ENCODE measurements at places on chromosomes 16 and 17.

GRCh38 chr17:27233776-27234175 is 60.1 kb upstream of the WSB1 start:
- no peak for DNase-seq

DNA sequence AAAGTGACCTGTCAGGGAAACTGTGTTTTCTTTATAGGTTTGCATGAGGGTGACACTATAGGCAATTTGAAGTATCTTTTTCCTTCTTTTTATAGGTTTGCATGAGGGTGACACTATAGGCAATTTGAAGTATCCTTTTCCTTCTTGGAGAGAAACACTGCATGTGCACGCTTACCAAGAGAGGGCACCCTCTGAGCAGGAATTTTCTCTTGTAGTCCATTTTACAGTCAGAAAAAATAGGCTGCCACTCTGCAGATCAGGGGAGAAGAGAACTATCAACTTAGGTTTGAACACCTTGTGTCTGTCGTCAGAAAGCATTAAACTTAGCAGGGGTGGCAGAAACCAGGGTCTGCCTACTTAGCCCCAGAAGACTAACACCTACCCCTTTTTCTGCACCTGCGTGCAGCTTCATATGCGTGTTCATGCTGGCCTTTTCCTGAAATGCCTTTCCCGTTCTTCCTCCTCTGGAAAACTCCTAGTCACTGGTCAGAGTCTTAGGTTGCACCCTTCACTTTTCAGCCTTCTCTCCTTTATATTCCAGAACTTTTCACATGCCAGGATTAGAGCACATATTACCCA is 16.4 kb upstream of the SMIM36 start:
- no peak for DNase-seq

GRCh38 chr17:29504711-29505110 is 62.1 kb downstream of the ABHD15 start:
- no peak for DNase-seq

DNA sequence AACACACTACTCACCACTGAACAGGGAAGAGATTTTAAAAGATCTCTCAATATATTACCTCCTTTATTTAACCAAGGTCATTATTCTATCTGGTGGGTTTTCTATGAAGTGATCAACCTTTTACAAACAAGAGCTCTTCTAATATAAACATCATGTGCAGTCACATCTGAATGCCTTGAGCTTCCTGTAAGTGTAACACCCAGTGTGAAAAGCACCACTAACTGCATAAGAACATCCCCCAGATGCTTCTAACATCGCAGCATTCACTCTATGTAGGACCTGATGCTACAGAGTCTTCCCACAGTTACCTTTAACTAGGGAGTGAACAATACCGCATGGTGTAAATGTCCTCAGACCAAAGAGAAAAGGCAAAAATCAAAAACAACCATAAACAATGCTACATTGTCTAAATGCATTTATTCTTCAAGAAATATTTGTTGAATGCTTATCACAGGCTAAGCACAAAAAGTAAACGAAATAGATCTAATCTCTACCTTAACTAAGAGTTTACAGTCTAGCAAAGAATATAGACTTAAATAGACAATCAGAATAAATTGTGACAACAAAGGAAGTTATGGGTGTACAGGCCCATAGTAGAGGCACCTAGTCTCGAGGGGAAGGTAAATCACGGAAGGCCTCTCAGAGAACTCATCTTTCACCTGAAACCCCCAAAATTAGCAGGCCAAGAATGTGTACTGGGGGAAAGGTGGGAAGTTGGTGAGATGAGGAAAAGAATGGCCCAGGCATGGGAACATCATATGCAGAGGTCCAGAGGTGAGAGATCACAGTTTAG is 16.2 kb downstream of the SKAP1 start:
- no peak for DNase-seq

- no peak for DNase-seq
Observed at GRCh38 chr17:31329221-31329620, 7.8 kb upstream of the EVI2A start.

GRCh38 chr16:48155926-48156789 is at the start of gene ABCC12:
Gene ABCC12 (minus strand): TSS chr16:48155993. CDS start chr16:48146424, 9,569 bp downstream.
- no peak for DNase-seq

DNA sequence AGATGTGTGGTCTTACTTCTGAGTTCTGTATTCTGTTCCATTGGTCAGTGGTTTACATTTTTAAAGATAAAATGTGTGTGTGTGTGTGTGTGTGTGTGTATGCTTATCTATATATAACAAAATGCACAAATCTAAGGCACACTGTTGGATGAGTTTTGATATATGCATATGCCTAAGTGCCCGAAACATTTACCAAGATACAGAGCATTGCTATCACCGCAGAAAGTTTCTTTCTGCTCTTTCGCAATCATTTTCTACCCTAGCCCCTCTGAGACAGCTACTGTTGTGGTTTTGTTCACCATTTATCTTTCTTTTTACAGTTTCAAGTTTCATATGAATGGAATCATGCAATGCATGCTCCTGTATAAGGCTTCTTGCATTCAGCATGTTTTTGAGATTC is 97.0 kb downstream of the MRTFB start:
- DNase-seq, result no peak

DNA sequence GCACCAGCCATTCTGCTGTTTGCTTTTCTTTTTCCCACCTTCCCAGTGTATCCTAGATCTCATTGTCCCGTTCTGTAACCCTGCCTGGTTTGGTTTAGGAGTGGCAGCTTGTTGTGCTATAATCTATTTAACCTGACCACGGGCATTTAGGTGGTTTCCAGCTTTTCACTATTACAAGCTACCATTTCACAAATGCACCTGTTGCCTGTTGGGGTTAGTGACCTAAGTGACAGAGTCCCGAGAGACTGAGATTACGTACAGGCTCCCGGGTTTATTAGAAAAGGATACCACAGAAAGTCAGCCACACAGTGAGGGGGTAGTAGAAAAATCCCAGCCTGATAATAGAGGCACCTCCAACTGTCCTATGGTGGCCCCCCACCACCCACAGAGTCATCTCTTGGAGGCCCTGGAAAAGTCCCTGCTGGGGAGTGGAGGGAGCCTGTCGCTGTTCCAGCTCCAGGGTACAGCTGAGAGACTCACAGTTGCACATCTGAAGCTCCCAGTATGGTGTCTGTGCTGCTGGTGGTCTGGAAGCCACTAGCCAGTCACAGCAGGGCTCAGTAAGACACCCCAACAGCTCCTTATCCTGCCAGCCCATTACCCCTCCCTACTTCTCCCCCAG is 21.2 kb downstream of the CLEC16A start:
- DNase-seq, result no peak

DNA sequence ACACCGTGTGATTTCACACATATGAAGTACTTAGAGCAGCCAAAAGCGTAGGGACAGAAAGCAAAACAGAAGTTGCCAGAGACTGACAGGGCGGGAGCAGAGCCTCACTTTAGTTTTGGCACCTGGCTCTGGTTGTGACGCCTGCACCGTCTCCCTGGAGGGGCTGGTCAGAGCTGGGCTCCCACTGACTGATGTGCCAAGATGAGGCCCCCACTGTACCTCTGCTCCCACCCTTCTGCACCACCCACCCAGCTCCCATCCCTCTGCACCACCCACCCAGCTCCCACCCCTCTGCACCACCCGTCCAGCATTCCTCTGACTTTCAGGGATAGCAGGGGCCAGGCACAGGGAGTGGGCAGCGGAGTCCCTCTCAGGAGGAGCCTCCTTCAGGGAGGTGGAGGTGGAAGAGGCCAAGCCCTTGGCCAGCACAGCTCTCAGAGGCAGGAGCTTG is 3.2 kb upstream of the PRSS21 start:
- DNase-seq, result no peak

DNA sequence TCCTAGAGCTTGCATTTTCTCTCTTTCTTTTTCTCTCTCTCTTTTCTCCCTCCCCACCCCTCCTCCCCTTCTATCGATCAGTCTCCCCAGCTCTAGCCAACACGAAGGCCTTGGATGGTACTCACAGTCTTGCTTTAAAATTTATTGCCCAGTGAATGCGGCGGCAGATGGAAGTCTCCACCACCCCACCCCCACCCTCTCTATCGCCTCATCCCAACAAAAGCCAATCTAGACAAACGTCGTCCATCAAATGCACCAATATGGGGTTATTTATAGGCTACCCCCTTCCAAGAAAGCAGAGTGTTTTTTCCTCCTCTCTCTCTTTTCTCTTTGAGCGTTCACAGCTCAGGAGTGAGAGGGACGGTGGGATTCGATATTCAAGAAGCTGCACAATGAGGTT is 10.5 kb upstream of the NGFR start:
- no peak for DNase-seq

GRCh38 chr17:29608986-29609385 is 13.7 kb downstream of the CORO6 start:
- no peak for DNase-seq

DNA sequence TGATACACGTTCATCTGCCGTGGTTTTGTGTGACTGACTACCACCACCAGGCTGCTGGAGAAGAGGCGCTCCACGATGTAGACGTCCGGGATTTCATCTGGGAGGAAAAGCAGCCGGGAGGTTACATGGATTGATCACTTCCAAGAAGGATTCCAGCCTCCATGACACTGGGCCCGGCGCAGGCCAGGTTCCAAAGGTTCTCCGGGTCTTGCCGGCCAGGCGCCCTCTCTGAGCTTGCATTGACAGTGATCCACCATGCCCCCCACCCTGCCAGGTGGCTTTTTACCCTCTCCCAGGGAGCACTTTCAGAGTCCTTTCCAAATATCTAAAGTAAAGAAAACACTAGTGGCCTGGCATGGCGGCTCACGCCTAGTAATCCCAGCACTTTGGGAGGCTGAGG is 6.5 kb downstream of the WIPI1 start:
- no peak for DNase-seq

GRCh38 chr17:2964370-2964769 is 99.0 kb downstream of the OR1D5 start:
- no peak for DNase-seq

- no peak for DNase-seq
Observed at GRCh38 chr16:6122401-6122800, 1024.8 kb upstream of the EEF2KMT start.

DNA sequence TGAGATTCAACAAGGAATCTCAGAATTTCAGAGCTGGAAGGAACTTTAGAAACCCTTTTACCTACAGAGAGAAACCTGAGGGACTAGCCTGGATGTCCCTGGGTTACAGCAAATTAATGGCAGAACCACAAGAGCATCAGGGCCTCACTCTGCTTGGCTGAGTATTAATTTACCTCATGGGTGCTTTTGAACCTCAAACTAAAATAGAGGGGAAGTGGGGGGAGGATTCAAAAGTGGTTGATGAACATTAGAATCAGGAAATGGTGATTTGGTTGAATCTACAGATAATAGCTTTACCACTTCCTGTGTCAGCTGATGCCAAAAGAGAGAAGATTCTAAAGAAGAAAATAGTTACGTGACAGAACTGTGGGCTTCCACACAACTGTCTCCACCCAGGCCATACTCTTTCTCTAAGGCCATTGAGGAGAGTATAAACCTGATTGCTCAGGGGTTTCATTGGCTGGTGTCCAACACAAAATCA is 11.3 kb upstream of the SKAP1 start:
- DNase-seq, result no peak

DNA sequence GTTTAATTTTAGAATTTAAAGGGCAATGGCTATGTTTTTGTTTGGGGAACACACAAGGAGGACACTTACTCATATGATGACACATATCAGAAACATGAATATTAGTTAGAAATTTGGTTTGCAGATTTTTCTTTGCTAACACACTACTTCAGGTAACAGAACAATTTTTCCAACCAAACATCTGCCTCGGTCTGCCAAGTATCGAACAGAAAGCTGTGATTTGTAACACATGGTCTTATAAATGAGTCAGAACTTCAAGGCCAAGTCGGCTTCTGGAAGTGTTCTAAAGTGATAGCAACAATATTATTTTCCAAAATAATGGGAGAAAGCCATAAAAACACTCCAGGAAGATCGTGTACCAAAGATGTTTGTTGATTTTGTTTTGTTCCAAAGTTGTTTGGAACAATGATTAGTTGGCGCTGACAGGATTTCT is 75.9 kb upstream of the PMFBP1 start:
- DNase-seq, result no peak

DNA sequence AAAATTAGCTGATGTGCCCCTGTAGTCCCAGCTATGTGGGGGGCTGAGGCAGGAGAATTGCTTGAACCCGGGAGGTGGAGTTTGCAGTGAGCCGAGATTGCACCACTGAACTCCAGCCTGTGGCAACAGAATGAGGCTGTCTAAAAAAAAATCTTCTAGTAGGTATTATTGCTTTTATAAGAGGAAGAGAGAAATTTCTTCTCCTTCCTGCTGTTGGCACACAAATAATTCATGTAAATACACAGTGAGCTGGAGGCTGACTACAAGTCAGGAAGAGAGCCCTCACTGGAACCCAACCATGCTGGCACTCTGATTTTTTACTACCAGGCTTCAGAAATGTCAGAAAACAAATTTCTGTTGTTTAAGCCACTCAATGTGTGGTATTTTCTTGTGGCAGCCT is 6.7 kb downstream of the PRDM7 start:
- DNase-seq, result no peak

DNA sequence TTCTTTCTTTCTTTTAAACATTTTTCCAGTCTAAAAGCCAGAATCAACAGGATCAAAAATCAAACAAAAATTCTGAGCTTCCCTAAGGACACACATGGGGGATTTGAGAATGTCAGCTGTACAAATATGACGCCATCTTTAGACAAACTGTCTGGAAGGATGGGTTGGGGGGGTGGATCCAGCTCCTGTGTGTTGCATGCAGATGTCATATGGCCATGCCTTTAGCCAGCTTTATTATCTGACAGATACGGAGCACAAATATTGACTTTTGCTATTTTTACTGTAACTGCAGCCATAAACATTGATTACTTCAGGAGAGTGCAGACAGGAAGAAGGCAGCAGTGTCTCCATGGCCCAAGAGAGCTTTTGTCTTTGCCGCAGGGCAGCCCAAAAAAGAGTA is 279.4 kb upstream of the ELAC2 start:
- no peak for DNase-seq

DNA sequence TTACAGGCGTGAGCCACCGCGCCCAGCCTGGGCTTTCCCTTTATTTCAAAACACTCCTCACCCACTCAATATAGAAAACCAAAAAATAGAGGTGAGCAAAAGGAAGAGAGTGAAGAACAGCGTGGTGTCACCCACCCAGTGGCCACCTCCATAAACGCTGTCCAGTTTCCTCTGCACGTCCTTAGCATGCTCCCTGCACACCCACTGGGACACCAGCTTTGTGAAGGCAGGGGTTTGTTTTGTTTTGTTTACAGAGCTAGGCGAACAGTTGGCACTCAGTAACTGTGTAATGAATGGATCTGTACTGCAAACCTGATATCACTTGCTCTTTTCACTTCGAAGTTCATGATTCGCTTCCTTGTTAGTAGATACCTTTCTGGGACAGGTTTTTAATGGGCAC is 73.0 kb downstream of the PRKCB start:
- DNase-seq, result no peak

DNA sequence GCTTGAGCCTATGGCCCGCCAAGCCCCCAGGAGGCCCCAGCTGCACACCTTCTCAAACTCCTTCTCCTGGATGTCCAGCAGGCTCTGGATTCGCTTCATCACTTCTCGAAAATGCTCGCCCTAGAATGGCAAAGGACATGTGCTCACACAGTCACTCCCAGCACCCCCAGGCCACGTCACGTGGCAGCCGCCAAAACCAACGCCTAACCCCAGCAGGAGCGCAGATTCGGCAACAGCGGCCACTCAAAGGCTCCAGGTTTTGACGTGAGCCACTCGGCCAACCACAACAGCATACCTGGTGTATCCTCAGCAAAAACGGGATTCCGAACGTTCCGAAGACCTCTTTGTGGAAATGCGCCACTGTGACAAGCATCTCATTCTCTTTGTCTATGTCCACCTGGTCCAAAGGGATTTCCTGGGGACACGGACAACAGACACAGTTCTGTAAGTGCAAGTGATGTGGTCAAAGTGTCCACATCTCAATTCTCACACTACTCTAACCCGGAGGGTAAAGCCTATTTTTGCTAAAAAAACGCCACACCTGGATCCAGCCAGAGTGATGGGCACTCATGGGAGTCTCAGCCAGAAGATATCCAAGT is 12.7 kb downstream of the LITAFD start:
- DNase-seq, result no peak
